ENCODE measurements at places on chromosomes 11 and 22. TPM values are rescaled to one million over a fixed set of nuclear protein-coding genes. Genes with fewer than 3 reads are reported as not detected.
A peak's percentile ranks its signal among the peaks of the same experiment; 100 is the strongest.

GRCh38 chr11:59556917-59557348 lies 45.6 kb downstream of the OR4D9 start:
- DNase-seq, result no peak

GRCh38 chr11:57368106-57368844 lies 12.7 kb downstream of the PRG3 start:
- DNase-seq, result no peak

- no peak for DNase-seq
Observed at GRCh38 chr11:64015935-64016845, 19.5 kb upstream of the FLRT1 start.

DNA sequence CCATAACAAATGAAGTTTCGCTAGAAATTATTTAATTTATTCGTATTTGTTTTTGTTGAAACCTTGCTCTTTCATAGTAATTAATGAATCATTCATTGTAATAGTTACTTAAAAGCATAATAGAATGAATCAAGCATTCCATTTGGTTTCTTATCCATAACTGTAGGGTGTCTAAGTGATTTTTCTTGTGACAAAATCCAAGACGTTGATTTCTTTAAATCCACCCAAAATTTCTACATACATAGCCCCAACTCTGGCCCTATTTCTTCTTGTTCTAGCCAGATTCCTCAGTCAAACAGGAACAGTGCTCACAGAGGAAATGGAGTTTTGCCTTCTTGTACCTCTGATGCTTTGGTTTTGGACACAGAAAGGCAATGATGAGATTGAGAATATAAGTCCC lies 25.5 kb downstream of the UBASH3B start:
- no peak for DNase-seq

DNA sequence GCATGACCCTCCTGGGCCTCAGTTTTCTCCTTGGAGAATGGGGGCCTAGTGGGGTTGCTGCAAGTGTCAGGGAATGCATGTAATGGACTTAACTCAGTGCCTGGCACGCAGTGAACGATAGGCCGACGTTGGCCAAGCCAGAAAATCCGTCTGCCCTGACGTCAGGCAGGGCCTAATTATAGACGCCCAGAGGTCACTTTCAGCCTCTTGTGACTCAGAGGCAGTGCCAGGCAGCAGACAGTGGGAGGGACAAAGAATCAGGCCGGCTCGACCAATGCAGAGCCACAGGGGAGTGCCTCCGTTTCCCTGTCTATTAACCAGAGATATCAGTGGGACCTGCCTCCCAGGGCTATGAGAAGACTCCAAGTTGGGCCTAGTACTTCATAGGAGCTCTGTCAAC lies 115.0 kb downstream of the MN1 start:
- DNase-seq, result peak; percentile 85

DNA sequence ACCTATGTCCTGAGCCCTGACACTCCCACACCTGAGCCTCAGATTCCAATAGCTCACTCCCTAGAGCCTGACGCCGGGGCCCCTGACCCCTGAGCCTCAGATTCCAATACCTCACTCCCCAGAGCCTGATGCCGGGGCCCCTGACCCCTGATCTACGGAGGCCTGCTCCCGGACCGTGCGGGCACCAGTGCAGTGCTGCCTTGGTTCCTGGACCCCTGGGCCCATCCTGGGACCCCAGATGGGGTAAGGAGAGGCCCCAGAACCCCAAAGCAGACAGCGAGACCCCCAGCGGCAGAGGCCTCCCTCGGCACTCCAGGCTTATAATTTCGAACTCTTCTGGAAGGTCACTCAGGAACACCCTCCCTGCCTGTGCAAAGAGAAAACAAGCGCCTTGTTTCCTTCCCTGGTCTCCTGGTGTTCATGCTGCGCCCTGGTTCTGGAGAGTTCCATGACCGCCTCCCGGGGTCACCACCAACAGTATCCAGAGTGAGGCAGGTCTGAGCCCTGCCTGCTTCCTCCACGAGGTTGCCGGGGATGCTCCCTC lies 7.5 kb downstream of the SUSD2 start:
- DNase-seq, result no peak

- DNase-seq, result no peak
Observed at GRCh38 chr11:78344676-78345075, 72.9 kb downstream of the GAB2 start.

DNA sequence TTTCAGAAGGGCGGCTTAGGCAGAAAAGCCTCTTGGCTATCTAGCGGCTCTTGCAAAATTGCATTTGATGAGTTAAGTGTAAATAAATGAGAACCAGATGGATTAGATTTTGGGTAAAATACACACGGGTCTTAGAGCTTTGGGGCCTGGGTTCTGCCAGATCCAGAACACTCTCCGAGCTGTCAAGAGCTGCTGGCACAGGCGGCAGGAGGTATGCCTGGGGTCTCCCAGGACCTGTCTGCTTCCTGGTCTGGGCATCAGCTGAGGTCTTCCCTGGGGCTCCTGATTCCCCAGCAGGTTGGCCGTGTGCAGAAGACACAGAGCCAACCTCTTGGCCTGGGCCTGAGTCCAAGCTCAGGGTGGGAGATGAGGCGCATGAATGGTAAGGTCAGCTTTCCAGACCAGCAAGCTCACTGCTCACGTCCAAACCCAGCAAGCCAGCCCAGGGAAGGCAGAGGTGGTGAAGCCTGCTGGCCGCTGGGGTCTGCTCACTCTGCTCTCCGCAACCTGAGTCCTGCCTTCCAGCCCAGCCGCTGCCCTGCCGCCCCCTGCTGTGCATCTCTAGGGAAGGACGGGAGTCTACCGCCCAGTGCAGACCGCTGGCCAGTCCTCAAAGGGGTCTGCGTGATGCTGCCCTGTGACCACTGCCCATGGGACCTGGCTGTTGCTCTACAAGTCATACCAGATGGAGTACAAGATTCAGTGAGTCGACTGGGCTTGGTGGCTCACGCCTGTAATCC lies 44.9 kb downstream of the SCUBE1 start:
- no peak for DNase-seq

DNA sequence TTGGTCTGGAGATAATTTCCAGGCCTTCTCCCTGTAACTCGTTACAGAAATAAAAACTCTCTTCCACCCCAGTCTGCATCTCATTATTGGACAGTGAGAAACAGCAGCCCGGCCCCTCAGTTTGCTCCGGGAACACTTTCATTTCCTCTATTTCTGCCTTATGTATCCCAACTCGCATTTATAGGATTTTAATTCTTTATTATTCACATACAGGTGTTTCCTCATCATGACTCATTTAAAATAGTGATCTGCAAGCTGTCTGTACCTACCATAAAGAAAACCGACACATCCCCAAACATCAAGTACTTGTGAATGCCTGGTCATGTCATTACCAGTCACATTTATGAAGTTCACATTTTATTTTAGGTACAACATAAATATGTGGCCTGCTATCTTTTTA lies 42.8 kb downstream of the PIWIL3 start:
- DNase-seq, result no peak

GRCh38 chr11:118142081-118142480 lies 10.5 kb downstream of the SCN4B start:
- DNase-seq, result no peak

DNA sequence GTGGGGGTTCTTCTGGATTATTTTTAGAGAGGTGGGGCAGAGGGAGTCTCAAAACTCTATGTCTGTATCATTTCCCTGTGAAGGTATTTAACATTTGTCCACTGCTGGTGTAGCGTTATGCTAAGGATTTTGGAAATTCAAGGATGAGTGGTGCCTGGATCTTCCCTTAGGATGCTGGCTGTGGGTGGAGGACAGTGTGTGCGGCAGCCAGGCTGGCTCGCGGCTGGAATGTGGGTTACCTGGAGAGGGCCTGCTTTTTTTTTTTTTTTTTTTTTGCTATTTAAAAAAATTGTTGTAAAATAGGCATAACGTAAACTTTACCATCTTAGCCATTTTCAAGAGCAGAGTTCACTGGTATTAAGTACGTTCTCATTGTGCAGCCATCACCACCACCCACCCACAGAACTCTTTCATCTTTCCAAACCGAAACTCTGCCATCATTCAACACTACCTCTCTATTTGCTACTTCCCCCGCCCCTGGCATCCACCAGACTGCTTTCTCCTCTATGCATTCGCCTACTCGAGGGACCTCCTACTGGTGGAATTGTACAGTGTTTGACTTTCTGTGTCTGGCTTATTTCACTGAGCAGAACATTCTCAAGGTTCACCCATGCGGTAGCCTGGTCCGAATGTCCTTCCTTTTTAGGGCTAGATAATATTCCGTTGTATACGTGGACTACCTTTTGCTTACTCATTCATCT lies 67.1 kb downstream of the PARVB start:
- DNase-seq, result no peak

DNA sequence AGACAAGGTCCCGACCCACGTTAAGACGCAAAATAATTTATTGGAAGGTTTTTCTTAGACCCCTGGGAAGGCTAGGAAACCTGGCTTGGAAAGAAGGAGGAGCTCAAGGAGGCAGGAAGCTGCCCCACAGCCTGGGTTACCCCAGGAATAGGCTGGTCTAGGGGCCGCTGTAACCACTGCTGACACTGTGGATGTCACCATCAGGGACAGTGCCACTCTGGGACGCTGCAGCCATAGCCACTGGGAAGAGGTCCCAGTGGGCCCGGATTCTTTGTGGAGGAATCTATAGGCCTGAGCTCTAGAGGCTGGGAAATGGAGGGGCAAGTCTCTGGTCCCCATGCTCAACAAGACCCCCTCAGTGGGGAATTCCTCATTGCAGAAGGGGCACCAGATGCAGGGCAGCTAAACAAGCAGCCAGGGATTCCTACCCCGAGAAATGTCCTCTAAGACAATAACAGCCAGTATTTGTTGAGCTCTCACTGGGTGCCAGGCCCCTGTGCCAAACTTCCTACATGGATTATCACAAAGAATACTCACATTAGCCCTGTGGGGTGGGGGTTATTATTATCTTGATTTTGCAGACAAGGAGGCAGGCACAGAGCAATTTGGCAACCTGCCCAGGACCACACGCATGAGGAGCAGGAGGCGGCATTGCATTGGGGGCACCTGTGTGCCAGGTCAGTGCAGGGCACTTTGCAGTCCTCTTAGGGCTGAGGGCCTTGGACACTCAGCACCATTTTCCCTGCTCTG lies 19.5 kb upstream of the CHKA start:
- no peak for DNase-seq

GRCh38 chr11:115921540-115921939 lies 417.3 kb upstream of the CADM1 start:
- DNase-seq, result no peak

GRCh38 chr11:19185036-19185435 lies 16.7 kb downstream of the CSRP3 start:
- no peak for DNase-seq

- no peak for DNase-seq
Observed at GRCh38 chr11:20026629-20027555, 133.4 kb downstream of the DBX1 start.

GRCh38 chr11:132300283-132300682 lies 929.9 kb downstream of the NTM start:
- no peak for DNase-seq

DNA sequence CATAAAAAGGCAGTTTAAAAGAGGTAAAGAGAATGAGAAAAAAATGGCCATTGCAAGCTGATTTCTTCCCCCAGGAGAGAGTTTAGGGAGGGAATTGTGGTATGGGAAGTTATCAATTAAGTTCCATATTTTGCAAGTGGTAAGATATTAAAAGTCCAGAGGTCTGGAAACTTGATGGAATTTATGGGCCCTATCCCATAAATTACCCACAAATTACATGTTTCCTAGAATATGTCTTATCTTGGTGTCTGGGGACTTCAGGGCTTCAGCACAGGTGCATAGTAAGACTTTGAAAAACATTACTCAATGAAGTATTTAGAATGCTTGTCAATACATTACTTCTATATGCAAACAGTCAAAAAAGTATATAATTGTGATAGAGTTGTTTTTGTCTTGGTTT lies 614.9 kb upstream of the LRRC4C start:
- DNase-seq, result no peak

DNA sequence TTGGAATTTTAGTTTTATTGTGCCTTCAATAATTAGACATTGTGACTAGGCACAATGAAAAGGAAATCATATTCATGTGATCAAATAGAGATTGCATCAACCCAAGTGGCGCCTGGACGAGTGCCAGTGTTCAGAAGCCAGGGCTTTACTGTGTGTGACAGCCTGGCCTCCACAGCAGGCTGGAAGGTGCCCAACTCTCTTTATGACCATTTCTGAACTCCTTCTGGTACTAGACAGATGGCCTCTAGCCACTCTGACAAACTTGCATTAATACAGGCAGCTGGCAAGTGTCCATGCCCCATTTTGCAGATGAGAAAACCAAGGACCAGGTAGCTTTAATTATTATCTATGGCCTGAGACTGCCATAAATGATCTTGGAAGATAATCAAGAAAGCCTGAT lies 8.3 kb upstream of the POU2AF1 start:
- DNase-seq, result no peak

DNA sequence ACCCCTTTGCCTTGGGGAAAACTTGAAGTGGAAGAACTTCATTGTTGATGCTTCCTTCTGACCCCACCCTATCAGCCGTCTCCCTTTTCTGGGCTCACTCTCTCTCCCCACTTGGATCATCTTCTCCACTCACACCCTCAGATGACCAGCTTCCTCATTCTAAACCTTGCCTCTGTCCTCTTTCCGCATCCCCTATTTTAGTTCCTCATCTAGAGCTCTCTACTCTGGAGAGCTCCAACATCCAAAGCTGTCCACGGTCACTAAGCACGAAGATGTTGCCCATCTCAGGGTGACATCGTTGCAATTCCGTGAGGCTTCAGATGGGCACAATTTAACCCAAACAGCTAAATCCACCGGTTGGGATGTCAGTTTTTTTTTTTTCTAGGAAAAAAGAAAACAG lies 31.6 kb upstream of the ME3 start:
- no peak for DNase-seq

DNA sequence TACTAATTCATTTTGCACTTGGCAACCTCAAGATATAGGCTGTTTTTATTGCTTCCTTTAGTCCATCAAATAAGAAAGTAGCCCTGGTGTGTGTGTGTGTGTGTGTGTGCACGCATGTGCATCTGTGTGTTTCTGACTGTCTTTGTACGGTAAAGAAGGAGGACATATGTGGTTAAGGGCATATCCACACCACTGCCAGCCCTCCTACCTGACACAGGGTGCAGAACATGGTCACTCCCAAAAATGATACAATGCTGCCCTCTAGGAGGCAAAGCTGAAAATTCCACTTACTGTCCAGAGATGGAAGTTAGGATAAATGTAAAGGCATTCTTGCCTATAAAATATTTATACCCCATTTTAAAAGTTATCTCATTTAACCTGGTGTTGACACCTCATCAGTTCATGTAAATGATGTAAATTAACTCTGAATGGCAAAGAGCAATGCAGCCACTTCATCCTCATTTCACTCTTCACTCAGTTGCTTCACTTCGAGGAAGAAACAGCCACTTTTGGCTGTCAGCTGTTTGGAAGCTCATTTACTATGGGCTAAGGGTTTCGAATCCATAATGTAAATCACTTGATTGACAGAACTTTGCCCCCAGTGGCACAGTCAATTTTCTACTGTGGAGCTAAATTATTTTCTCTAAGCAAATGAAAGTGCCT lies 83.1 kb upstream of the MTNR1B start:
- peak; percentile 41 for DNase-seq

- no peak for DNase-seq
Observed at GRCh38 chr22:38312261-38312800, 4.9 kb downstream of the CSNK1E start.

SLC1A2 gene
- total RNA-seq, result not detected

TMX2 gene
- total RNA-seq, result 124 TPM

CASTOR1 gene
- 11.1 TPM for total RNA-seq

MMP27 gene
- total RNA-seq, result not detected

CARD16 gene
- not detected for total RNA-seq

FOSL1 gene
- 56.1 TPM for total RNA-seq

RAG1 gene
- total RNA-seq, result 0.12 TPM

PI4KA gene
- 24.6 TPM for total RNA-seq

MS4A4E gene
- total RNA-seq, result not detected
